GM19239 (cell line): ENCODE measurements at places on chromosomes 4 and X.

GRCh38 chrX:52277666-52278065, 91.2 kb upstream of the XAGE2 start:
- DNase-seq: no peak

GRCh38 chr4:153426207-153426885, 39.8 kb upstream of the TMEM131L start:
- DNase-seq: no peak

- DNase-seq: no peak
Measured at GRCh38 chr4:143643399-143643798, 57.1 kb downstream of the FREM3 start.

- DNase-seq: no peak
Measured at GRCh38 chr4:7200801-7201200, 8.5 kb downstream of the SORCS2 start.

GRCh38 chr4:73481358-73481757, at the start of gene AFM:
Gene AFM, plus strand, starts transcription at chr4:73481745. Its CDS starts 31 bp downstream, at chr4:73481776.
- DNase-seq: no peak

DNA sequence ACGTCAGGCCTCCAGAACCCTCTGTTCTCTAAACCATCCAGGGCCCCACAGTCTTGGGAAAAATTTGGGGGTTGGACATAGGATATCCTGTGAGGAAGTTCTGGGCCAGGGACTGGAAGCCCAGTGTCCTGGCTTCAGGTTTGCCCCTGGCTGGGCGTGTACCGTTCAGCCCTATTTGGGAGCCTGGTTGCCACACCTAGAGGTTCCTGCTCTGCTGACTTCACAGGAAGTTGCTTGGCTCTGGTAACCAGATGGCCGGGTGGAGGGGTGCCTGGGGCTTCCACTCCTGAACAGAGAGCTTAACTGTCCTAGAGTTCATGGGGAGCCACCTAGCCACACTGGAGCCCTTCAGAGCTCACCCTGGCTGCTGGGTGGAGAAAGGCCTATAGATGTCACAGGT, 1.1 kb downstream of the TAFAZZIN start:
- no peak for DNase-seq

DNA sequence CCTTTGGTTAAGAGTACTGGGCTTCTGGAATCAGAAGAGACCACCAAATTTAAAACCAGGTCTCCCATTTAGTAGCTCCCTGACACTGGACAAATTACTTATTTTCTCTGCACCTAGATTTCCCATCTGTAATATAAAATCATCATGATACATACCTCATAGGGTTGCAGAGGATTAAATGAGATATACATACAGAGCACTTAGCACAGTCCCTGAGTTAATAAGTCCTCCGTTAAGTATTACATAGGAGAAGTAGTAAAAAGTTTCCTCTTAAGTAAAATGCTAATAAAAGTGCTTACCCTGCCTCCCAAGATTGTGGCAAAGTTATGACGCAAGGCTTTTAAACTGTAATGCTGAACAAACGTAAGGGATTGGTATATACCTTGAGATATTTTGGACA, 539 bp upstream of the CHIC1 start:
- no peak for DNase-seq

- peak; percentile 89 for DNase-seq
Measured at GRCh38 chr4:109559983-109560686, at the start of gene MCUB. Gene MCUB, plus strand, starts transcription at chr4:109560246. Its CDS starts 92 bp downstream, at chr4:109560338.

GRCh38 chr4:38667085-38667893, 3.3 kb downstream of the KLF3 start:
- DNase-seq: no peak

DNA sequence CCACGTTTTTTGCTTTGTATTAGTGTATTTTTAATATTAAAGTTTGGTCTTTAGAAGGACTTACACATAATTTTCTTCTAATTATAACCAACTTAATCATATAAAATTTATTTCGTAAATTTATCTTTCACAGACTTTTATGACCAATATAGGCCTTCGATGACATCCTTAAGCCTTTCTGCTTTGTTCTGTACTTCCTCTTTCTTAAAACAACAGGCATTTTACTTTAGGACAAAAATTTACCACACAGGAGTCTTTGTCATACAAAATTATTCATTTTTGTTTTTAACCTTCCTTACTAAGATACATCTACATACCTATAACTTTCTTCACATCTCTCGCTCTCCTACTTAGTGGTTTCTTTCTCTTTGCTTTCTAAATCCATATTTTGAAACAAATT, 56.3 kb downstream of the RGS12 start:
- DNase-seq: no peak

- DNase-seq: no peak
Measured at GRCh38 chrX:74009041-74009440, 294.9 kb upstream of the ZCCHC13 start.

- DNase-seq: no peak
Measured at GRCh38 chr4:179307297-179308136, 1865.3 kb upstream of the AGA start.

- DNase-seq: no peak
Measured at GRCh38 chr4:7344636-7345155, 90.0 kb downstream of the PSAPL1 start.

- DNase-seq: no peak
Measured at GRCh38 chrX:107978707-107979307, 3.4 kb downstream of the TEX13B start.

- no peak for DNase-seq
Measured at GRCh38 chrX:106649523-106650428, 38.0 kb downstream of the RADX start.

GRCh38 chr4:165851256-165851655, 21.8 kb upstream of the TLL1 start:
- no peak for DNase-seq

- no peak for DNase-seq
Measured at GRCh38 chr4:109395694-109396093, 37.9 kb upstream of the SEC24B start.

DNA sequence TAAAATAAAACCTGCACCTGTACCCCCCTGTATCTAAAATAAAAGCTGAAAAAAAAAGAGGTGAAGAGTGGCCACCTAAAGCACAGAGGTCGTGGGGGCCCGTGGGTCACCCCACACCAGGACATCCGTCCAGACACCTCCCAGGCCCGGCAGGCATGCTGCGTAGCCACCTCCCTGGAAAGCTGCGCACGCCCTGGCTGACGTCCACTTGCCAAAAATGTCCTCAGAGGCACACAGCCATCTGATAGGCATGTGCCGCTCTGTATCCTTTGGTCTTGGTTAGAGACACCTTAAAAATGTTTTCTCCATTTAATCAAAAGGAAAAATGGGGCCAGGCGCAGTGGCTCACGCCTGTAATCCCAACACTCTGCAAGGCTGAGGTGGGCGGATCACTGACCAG, 17.7 kb downstream of the FAM53A start:
- no peak for DNase-seq

DNA sequence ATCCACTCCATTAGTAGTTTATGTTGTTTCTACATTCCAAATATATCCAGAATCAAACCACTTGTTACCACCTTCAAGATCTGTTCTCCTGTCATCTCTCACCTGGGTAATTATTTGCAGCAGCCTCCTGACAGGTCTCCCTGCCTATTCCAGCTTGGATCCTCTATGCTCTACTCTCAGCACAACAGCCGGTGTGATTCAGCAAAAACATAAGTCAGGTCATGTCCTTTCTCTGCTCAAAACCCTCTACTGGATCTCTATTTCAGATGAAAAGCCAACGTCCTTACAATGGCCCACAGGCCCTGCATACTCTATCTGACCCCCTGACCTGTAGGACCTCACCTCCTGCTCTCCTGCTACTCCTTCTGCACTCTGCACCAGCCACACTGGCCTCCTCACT, 84.5 kb downstream of the NHSL2 start:
- no peak for DNase-seq

DNA sequence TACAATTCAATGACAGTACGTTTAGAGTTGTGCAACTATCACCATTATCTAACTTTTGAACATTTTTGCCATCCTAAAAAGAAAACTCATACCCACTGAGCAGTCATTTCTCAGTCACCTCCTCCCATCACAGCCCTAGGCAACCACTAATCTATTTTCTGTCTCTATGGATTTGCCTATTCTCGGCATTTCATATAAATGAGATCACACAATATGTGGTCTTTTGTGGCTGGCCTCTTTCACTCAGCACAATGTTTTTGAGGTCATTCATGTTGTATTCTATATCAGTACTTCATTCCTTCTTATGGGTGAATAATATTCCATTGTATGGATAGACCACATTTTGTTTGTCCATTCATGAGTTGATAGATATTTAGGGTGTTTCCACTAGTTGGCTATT, 103.0 kb downstream of the PPEF1 start:
- no peak for DNase-seq

GRCh38 chrX:80316526-80316925, 103.7 kb upstream of the TENT5D start:
- DNase-seq: no peak

DNA sequence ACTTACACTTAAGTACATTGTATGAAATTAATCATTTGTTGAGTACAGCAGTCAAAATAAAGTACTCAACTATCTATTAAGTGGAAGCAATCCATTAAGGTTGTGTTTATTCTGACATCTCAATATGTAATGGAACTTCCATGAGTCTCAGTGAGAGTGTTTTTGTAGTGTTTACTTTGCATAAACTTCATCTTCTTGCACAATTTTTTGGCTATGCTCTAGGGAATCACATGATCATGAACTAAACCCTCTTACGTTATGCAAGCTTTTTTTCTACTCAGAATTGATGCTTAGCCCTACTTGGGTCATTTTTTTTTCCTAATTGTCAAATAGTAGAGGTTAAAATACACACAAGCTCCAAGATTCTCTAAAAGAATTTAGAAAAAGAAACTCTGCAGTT, 21.1 kb upstream of the PIGA start:
- no peak for DNase-seq

- DNase-seq: no peak
Measured at GRCh38 chr4:91345632-91346031, 958.1 kb upstream of the GRID2 start.
